ENCODE measurements at places on chromosomes 11 and 22. TPM values are rescaled to one million over a fixed set of nuclear protein-coding genes. Genes with fewer than 3 reads are reported as not detected.

Gene KRTAP5-10
- not detected for total RNA-seq

Gene MRGPRX4
- not detected for total RNA-seq

Gene FOLR2
- total RNA-seq, result not detected

Gene SLCO2B1
- not detected for total RNA-seq

Gene KCNK7
- 1.2 TPM for total RNA-seq

Gene HPS4
- 8.9 TPM for total RNA-seq

Gene TSGA10IP
- total RNA-seq, result not detected

Gene CALCA
- total RNA-seq, result not detected

Gene CD59
- 397 TPM for total RNA-seq

Gene OR52I2
- not detected for total RNA-seq

Gene H19
- 25,558 TPM for total RNA-seq

Gene FOLR3
- not detected for total RNA-seq

Gene CD6
- not detected for total RNA-seq

Gene MMP11
- 12.3 TPM for total RNA-seq

Gene OR51I1
- total RNA-seq, result not detected

Gene LRRC74B
- total RNA-seq, result not detected

Gene OR4C45
- total RNA-seq, result not detected

Gene GGTLC3
- total RNA-seq, result not detected

Gene HSCB
- 18.8 TPM for total RNA-seq

Gene MIOX
- 0.43 TPM for total RNA-seq

Gene MTNR1B
- total RNA-seq, result not detected

Gene RIMBP3B
- 0.09 TPM for total RNA-seq
